ENCODE measurements at places on chromosomes 16 and 17.

DNA sequence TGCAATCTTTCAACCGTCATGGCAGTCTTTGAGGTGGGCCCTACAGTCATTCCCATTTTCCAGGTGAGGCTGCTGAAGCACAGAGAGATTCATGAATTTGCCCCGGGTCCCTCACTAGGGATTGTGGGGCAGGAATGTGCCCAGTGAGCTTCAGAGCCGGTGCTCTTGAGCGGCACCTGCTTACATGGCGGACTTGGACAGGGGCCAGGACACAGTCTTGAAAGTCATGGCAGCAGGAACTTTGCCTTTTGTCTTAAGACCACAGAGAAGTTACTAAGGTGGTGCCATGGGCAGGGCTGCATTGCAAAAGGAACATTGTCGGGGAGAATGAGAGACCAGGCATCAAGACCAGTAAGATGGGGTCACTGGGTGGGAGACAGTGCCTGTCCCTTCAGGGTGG lies 363.4 kb downstream of the FOXL1 start:
- no peak for DNase-seq

- no peak for DNase-seq
These were observed 272.7 kb downstream of the PARN start for GRCh38 chr16:14357328-14357727.

GRCh38 chr16:85361441-85362118 lies 249.3 kb upstream of the CIBAR2 start:
- peak; percentile 62 for DNase-seq

GRCh38 chr17:49358641-49359247 lies 3.3 kb downstream of the ZNF652 start:
- no peak for DNase-seq

- DNase-seq: peak; percentile 51
These were observed 9.5 kb downstream of the FOXF1 start for GRCh38 chr16:86519649-86520316.

- DNase-seq: no peak
These were observed 4.3 kb downstream of the HOXB6 start for GRCh38 chr17:48600244-48601098.

GRCh38 chr17:58513965-58514769 lies at the start of gene MTMR4:
MTMR4 (minus strand) TSS chr17:58514638; CDS start chr17:58514407, 231 bp downstream.
- DNase-seq: peak; percentile 83
